SK-N-DZ (cell line): ENCODE measurements at places on chromosomes 5 and 9.

GRCh38 chr5:107610798-107611197 lies 59.9 kb downstream of the EFNA5 start:
- DNase-seq, result no peak

- DNase-seq, result no peak
Measured at GRCh38 chr5:10420932-10421331, 20.7 kb upstream of the ROPN1L start.

DNA sequence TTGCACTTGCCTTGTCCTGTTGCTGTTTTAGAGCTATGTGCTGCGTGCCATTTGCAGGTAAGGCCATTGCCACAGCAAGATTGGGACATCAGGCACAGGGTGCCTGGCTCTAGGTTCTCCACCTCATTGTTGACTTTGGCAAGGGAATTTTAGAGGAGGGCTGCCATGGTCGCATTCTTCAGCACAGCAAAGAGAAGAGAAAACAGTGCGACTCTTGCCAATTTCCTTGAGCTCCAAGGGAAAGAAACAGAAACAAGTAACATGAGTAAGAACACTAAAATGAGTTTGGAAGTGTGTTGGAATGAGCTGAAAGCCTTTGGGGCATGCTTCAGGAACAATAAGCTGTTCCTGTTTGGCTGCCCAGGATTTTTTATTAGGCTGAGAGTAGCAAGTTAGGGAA lies 188.1 kb upstream of the IL12B start:
- no peak for DNase-seq

- DNase-seq, result no peak
Measured at GRCh38 chr9:126489581-126490213, 124.0 kb upstream of the LMX1B start.

GRCh38 chr5:96809921-96810320 lies 2.2 kb upstream of the ERAP1 start:
- no peak for DNase-seq

- DNase-seq, result no peak
Measured at GRCh38 chr5:1723957-1724821, 75.4 kb downstream of the MRPL36 start.

- DNase-seq, result peak; percentile 97
Measured at GRCh38 chr5:124748687-124749594, 2.5 kb upstream of the ZNF608 start.

- no peak for DNase-seq
Measured at GRCh38 chr9:134928436-134929192, 10.9 kb upstream of the FCN1 start.

- no peak for DNase-seq
Measured at GRCh38 chr9:97768746-97769145, 71.6 kb upstream of the XPA start.

DNA sequence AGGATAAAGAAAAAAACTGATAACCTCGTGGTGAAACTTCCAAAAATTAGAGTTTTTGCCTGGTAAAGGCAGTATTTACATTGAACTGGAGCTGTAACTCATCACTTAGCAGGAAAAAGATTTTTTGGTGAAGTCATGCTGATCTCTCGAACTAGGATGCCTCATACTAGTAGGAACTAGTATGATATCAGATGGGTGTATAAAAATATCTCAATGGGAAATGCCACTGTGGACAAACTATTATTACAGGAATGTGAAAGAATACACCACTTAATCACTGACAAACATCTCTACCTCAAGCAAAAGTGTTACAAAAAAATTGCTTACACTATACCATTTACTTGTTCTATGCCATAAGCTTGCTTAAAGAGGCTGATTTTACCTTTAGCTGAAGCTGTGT lies 28.4 kb downstream of the RFX3 start:
- no peak for DNase-seq
